Bronchial epithelial cell (primary cell): ENCODE measurements at places on chromosomes 2 and 18. TPM values are rescaled to one million over a fixed set of nuclear protein-coding genes. Genes with fewer than 3 reads are reported as not detected.

The HOXD13 gene
- not detected in 2 replicates for total RNA-seq

The TMEM200C gene
- under 0.01 TPM in 1 of 2 replicates, not detected in the other for total RNA-seq

The KCNJ13 gene
- total RNA-seq: not detected in 2 replicates

DNA sequence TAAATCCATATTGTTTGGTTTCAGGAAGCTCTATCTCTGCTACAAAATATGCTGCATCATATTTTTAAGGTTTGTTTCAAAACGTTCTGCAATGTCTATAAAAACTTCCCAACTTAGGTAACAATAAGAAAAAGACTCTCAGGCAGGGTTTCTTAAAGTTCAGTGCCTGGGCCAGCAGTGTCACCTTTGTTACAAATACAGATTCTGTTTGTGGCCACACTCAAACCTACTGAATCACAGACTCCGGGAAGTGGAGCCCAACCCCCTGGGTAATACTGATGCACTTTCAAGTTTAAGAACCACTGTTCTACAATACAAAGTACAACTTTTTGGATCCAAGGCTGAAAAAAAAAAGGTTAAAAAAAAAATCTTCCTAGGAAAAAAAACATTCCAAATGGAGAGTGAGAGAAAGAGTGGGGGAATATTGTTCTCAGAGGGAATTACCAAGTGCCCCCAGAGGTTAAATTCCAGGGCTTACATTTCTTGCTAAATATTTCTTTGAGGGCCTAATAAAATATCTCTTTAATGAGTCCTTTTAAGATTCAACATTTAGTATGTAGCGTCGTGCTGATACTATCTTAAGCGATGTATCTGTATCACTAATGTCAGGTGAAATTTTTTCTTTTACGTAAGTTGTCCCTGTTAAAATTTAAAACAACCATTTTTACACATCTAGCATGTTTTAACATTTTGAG is 476.7 kb downstream of the TXNL1 start:
- DNase-seq: no peak

DNA sequence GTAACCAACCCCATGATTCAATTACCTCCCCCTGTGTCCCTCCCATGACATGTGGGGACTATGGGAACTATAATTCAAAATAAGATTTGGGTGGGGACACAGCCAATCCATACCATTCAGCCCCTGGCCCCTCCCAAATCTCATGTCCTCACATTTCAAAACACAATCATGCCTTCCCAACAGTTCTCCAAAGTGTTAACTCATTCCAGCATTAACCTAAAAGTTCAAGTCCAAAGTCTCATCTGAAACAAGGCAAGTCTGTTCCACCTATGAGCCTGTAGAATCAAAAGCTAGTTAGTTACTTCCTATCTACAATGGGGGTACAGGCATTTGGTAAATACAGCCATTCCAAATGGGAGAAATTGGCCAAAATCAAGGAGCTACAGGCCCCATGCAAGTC is 32.0 kb upstream of the CCDC141 start:
- no peak for DNase-seq
